ENCODE measurements at places on chromosomes 16 and 17.

- DNase-seq, result no peak
Observed at GRCh38 chr17:73091770-73092522, 542 bp downstream of the SLC39A11 start.

- no peak for DNase-seq
Observed at GRCh38 chr16:57809276-57810196, 7.2 kb upstream of the KIFC3 start.

- DNase-seq, result peak; percentile 44
Observed at GRCh38 chr16:9053006-9053601, 38.3 kb upstream of the HAPSTR1 start.

- DNase-seq, result no peak
Observed at GRCh38 chr17:74059479-74060240, 143.8 kb upstream of the RPL38 start.

GRCh38 chr17:31488264-31488981 is 96.9 kb downstream of the RAB11FIP4 start:
- DNase-seq, result peak; percentile 45

- DNase-seq, result no peak
Observed at GRCh38 chr16:20410121-20410723, 888 bp downstream of the ACSM5 start.

- no peak for DNase-seq
Observed at GRCh38 chr17:21046216-21046615, 3.4 kb upstream of the USP22 start.

DNA sequence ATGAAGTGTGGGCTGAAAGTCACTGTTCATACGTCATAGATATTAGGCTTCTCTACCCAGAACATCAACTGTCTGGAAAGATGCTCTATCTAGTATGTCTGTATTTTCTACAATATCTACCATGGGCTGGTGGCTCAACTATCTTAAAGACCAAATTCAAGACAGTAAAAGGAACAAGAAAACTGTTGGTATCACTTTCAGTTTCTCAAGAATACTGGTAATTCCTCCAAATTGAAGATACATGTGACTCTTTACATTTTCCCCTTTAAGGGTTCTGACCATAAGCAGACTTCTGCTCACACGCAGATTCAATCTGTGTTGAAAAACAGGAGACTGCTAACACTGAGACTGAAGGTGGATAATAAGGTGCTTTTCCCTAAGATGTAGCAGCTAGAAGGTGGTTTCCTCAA is 24.2 kb downstream of the XPO6 start:
- no peak for DNase-seq

GRCh38 chr17:27647765-27648164 is 16.8 kb downstream of the LGALS9 start:
- no peak for DNase-seq

- no peak for DNase-seq
Observed at GRCh38 chr17:61143026-61143425, 256.6 kb upstream of the TBX2 start.

- DNase-seq, result peak; percentile 96
Observed at GRCh38 chr17:7887482-7888183, 956 bp upstream of the CHD3 start.

- no peak for DNase-seq
Observed at GRCh38 chr17:58789831-58790230, 34.2 kb downstream of the PPM1E start.

DNA sequence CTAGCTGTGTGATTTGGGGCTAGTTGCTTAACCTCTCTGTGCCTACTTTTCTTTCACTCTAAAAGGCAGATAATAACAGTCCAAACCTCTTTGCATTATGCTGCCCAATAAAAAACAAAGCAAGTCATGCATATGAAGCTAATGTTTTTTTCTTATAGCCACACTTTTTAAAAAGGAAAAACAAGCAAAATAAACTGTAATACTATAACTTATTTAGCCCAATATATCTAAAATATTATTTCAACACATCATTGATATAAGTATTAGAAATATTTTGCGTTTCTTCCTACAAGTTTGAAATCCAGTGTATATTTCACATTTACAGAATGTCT is 22.4 kb downstream of the ANKRD40 start:
- no peak for DNase-seq

- peak; percentile 98 for DNase-seq
Observed at GRCh38 chr17:46193626-46194392, 580 bp upstream of the KANSL1 start.

- peak; percentile 38 for DNase-seq
Observed at GRCh38 chr17:79622122-79622601, 11.3 kb upstream of the RBFOX3 start.

DNA sequence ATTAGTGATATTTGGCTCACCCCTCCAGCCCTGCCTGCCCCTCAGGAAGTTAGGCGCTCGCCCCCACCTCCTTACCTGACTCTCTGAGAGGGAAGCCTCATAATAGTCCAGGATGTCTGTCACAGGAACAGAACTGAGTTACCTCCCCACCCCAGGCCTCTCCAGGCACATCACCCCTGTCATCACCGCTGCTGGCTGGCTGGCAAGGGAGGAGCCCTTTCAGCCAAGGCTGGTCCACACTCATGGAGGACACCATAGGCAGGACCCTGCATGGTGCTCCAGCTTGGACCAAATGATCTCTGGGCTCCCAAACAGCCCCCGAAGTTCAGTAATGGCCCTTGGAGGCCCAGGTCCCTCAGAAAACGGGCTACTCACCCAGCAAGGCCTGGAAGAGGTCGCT is 1.5 kb downstream of the DLG4 start:
- DNase-seq, result peak; percentile 46

DNA sequence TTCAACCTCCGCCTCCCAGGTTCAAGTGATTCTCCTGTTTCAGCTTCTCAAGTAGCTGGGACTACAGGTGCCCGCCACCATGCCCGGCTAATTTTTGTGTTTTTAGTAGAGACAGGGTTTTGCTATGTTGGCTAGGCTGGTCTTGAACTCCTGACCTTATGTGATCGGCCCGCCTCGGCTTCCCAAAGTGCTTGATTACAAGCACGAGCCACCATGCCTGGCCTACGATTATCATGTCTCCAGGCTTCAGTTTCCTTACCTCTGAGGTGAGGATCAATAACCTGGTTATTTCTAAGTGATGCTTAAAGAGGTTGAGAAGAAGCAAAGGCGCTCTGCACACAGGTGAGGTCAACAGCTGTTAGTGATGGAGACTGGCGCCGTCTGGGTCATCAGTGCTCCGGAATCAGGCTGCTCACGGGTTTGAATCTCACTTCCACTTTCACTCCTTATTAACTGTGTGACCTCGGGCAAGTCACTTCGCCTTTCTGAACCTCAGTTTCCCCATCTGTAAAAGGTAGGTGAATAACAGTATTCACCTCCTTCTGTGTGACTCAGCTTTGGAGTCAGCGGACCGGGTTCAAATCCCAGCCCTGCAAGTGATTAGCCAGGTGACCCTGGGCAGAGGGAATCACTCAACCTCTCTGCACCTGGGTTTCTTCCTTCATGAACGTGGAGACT is 745 bp upstream of the ABCC1 start:
- no peak for DNase-seq

- no peak for DNase-seq
Observed at GRCh38 chr16:9072806-9073341, 18.6 kb upstream of the HAPSTR1 start.

DNA sequence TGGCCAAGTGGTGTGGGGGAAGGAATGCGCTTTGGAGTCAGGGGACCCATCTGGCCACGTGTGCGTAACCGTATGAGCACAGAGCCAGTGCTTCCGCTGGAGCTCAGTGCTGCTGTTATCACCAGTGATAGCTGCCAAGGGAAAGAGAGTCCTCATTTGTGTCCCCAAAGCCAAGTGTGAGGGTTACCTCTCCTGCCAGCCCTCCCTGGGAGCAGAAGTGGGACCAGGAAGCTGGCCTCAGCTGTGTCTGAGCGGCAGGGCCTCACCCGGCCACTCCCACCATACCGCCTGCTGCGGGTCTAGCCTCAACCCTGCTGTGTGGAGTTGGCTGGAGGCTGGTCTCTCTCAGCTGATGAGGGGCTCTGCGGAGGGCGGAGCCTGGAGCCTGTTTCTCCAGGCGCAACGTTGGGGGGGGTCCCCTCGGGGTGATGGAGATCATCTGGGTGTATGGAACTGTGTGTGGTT is 44.5 kb downstream of the MEAK7 start:
- DNase-seq, result no peak

- DNase-seq, result no peak
Observed at GRCh38 chr16:19843371-19843770, 41.3 kb downstream of the GPRC5B start.

GRCh38 chr16:57531253-57531575 is 5.2 kb downstream of the CCDC102A start:
- peak; percentile 18 for DNase-seq

DNA sequence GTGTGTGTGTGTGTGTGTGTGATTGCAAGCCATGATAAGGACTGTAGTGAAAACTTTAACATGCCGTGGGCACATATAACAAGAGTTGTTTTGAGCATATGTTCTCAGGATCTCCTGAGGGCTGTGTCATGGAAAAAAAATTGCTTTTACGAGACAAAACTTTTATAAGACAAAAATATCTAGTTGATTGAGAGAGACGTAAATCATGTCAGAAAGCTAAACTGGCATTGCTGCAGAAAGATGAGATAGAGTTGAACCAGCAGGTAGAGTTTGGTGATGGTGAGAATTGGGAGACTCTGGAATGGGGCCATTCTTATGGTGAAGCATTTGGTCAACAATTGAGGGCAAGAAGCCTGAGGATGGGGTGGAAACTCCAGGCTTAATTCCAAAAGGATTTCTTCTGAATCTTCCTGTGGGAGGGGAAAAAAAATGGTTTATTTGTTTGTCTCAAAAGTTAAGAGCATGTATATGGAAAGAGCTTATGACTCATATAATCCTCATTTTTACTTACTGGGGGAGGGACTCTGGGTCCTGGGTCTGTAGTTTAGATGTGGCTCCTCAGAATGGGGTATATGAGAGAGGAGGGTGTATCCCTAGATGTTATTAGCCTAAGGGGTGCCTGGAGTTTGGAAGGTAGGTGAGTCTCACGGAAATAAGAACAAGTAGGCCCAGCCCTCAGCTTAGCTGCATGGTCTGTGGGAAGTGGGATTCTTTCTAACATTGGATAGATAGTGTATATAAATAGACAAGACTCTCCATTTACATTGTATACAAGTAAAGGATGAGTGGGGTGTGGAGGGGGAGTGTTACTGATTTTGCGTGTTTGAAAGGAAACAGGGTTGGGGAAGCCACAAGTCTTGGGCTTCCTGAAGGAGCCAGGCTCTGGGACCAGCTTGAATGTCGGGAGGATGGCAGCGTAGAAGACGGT is 7.1 kb downstream of the MINK1 start:
- no peak for DNase-seq

GRCh38 chr17:17824119-17824782 is 12.5 kb downstream of the SREBF1 start:
- no peak for DNase-seq

GRCh38 chr17:48240562-48241130 is 133.1 kb downstream of the SNX11 start:
- DNase-seq, result no peak

DNA sequence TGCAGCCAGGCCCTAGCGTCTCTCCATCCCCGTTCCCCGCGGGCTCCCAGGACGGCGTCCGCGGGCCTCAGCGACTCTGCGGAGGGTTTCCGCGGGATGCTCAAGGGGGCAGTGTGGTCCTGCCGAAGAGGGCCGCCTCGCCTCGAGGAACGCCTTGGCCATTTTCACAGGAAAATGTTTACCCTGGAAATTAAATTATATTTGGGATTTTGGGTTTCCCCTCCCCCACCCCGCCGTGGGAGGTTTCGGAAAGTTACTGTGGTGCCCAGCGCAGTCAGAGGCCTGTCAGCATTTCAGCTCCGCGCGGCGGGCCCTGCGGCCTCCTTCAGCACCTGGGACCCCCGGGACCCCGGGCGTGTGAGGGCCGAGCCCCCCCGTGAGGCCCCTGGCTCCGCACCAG is 94.5 kb downstream of the PCTP start:
- DNase-seq, result peak; percentile 79

- no peak for DNase-seq
Observed at GRCh38 chr17:33056399-33057146, 64.9 kb downstream of the SPACA3 start.

GRCh38 chr16:31083981-31084380 is 4.8 kb downstream of the PRSS53 start:
- DNase-seq, result no peak

DNA sequence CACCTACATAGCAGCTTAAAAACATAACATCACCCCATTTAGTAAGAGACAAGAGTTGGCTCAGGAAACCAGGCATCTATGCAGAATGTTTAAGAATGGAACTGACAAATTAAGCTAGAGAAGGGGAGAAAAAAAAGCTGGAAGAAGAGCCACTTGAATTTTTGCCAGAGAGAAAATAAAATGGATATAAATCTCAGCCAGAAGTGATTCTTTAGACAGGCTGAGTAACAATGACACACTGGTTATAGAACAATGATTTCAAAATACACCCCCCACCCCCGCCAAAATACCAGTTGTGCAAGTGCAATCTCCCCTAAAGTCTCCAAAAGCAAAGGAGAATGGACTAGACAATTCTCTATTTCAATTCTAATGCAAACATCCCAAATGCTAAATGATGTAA is 22.4 kb downstream of the LSM12 start:
- DNase-seq, result no peak

DNA sequence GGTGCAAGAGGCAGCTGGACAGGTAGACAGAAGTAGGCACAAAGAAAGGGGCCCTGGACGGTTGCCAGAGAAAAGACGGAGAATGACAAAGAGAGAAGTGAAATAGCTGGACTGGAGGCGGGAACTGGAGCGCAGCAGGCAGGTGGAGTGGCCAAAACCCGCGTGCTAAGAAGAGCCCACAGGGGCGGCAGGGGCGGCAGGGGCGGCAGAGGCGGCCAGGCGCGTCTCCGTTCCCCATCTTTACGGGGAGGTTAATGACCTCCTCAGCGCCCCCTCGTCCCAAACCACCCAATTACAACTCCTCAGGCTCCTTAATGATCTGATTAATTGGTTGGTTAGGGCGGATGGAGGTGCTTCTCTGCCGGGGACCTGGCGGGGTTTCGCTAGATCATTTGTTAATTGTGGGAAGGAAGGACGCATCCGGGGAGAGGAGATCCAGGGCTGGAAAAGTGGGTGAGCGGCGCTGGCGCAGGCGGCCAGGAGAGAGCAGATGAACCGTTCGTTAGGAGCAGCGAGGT is 15.4 kb upstream of the HOXB9 start:
- DNase-seq, result no peak

GRCh38 chr16:17271687-17272086 is 199.1 kb downstream of the XYLT1 start:
- peak; percentile 71 for DNase-seq

- DNase-seq, result no peak
Observed at GRCh38 chr17:47955497-47956461, 1.9 kb downstream of the PRR15L start.

- DNase-seq, result peak; percentile 73
Observed at GRCh38 chr17:29617481-29618271, 5.0 kb downstream of the CORO6 start.

All from right forelimb (tissue), 1 donor.